ENCODE measurements at places on chromosomes 16 and 17.

GRCh38 chr17:81870981-81871386 lies at the start of gene ARHGDIA:
TSS of gene ARHGDIA (minus strand) at chr17:81871337. CDS start at chr17:81869930, 1,407 bp downstream.
- no peak for DNase-seq

DNA sequence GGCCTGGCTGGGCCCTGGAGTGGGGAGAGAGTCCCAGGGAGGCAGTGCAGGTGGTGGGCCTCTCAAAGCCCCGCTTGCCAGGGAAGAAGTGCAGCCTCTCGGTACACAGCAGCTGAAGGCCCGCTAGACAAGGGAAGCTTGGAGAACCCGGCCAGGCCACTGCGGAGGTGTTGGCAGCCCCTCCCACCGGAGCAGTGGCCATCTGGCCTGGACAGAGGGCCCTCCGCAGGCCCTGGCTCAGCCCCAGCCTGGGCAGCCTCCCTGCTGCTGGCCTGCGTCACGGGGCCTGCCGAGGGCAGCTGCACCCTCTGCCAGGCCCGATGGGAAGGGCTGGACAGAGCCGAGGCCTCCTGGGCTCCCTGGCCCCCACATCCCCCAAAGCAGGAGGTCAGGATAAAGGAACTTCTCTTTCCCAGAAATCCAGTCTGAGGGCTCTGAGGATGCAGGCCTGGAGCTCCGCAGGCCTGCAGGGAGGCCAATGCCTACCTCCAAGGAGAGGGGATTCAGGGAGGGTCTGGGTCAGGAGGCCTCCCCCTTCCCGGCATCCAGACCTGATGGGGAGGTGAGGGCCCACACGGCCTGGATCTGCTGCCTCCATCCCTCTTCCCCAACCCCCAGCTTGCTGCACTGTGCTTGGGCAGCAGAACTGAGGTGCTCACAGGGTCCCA lies 4.3 kb downstream of the SPPL2C start:
- no peak for DNase-seq

DNA sequence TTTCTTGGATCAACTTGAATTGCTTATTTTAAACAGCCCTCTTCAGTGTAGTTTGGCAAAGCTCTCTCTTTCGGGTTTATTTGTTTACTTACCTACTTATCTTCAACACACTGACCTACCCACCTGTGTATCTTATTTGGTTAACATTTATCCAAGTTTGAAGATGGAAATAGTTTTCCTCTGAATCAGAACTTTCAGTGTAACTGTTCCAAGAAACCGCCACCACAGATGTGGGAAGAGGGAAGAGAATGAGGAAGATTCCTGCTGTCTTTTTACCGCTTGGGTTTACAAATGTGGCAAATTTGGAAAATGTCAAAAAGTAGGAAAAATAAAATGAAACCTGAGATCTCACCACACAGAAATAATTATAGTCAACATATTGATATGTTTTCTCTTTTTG lies 115.8 kb downstream of the MSI2 start:
- DNase-seq: no peak

GRCh38 chr17:49738456-49739163 lies 25.3 kb downstream of the FAM117A start:
- no peak for DNase-seq

DNA sequence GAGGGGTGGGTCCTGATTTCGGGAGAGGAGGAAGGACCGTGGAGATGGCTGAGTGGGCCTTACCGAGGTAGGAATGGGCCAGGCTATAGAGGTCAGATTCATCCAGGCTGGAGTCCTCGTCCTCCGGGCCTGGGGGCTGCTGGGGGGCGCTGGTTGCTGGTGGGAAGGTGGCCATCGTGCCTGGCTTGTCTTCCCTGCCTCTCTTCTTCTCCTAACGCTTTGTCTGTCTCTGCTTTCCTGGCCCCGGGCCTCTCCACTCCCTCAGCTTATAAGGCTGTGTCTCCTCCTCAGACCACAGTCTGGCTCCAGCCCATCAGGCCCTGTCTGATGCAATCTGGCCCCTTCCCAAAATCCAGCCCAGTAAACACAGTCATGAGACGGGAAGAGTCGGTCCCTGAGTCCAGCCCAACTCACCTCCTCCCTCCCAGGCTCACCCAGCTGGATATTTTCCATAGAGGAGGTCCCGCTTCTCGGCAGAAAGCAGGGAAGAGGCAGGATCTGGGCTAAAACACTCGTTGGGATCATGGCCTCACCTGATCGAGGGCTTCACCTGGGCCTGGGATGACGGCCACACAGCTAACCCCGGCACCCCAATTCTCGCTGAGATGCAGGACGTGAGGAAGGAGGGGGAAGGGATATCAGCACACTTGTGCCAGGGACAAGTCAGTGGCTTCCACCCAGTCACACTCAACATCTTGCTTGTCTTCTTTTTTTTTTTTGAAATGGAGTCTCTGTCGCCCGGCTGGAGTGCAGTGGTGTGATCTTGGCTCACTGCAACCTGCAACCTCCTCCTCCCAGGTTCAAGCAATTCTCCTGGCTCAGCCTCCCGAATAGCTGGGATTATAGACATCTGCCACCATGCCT lies at the start of gene NUPR1:
NUPR1 (minus strand) TSS at position 242 of the 864 bp plus-strand sequence; CDS start at position 175, 67 bp downstream.
- peak; percentile 58 for DNase-seq

- no peak for DNase-seq
Observed at GRCh38 chr17:60345233-60345632, 46.7 kb downstream of the USP32 start.

- no peak for DNase-seq
Observed at GRCh38 chr17:32970281-32970680, 21.4 kb upstream of the SPACA3 start.

GRCh38 chr16:1070084-1070863 lies 2.3 kb upstream of the SSTR5 start:
- DNase-seq: no peak

- DNase-seq: no peak
Observed at GRCh38 chr16:65525707-65526106, 403.8 kb upstream of the CDH11 start.

GRCh38 chr16:21038197-21038596 lies 112.4 kb downstream of the DNAH3 start:
- DNase-seq: no peak

DNA sequence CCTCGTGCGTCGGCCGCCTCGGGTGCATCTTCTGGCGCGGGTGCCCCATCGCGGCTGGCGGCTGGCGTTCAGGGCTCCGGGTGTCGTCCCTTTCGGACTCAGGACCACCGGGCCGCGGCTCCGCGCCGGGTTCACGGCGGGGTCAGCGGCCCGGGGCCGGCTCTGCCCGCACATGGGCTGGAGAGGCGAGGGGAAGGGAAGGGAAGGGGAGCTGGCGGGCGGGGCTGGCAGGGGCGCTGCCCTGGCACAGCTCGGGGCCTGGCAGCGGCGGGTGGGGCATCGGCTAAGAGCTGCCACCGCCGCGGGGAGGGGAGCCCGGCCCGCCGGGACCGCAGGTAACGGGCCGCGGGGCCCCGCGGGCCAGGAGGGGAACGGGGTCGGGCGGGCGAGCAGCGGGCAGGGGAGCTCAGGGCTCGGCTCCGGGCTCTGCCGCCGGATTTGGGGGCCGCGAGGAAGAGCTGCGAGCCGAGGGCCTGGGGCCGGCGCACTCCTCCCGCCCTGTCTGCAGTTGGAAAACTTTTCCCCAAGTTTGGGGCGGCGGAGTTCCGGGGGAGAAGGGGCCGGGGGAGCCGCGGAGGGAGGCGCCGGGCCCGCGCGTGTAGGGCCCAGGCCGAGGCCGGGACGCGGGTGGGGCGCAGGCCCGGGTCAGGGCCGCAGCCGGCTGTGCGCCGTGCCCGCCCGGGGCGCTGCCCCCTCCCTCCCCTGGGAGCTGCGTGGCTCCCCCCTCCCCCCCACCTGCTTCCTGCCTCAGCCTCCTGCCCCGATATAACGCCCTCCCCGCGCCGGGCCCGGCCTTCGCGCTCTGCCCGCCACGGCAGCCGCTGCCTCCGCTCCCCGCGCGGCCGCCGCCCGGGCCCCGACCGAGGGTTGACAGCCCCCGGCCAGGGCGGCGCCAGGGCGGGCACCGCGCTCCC lies 646 bp downstream of the HIC1 start:
- DNase-seq: no peak

DNA sequence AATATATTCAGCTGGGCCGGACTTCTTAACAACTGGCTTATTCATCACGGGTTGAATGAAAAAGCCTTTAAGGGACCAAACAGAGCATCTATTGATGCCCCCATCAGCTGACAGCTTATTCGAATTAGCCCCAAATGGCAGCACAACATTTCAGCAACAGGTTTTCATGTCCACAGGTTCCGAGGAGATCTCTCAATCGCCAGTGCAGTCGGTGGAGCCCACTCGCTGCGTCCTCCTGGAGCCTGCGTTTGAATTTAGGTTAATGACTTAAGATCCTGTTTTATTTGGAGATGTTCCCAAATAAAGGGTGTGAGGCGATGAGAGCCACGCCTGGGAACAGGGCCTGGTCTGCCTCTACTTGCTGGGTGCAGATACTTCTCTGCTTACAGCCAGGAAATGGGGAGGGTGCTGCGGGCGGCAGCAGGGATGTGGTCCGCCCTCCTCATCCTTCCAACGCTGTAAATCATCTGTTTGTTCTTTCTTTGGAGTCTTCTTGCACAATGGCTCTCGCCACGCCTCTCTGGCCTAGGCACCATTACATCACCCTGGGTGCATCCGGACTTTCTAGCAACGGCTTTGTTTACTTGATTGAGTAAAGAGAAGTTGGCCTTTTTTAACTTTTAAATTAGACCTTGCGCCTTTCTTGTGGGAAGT lies 22.6 kb downstream of the NDE1 start:
- DNase-seq: peak; percentile 98

DNA sequence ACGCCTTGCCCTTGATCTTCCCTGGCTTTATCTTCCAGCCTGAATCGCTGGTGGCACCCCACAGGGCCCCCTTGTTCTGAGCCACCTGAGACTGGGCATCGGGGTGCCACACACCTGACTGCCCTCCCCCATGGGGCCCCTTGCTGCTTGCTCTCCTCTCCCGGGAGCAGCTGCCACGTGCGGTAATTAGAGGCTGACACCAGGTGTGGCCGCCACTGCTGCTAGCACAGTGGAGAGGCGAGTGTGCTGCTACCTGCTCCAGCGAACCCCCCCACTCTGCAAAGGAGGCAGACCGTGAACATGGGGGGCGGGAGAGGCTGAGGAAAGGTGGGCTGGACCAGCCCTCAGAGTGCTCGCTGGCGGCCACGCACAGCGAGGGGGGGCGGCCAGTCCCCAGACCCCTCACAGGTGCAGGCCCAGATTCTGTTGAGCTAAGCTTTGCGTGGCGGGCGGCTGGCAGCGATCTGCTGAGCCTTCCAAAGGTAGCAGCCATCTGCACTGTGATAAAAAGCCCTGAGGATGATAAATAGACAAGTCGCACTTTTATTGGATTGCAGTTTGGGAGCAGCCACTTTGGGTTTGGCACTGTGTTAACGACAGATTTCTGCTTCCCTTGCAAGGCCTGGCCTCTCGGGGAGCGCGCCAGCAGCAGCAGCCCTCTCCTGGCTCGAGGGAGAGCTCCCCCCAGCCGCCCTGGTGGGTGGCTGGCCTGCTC lies 167.9 kb upstream of the GSE1 start:
- no peak for DNase-seq

GRCh38 chr17:31580706-31581490 lies 189.4 kb downstream of the RAB11FIP4 start:
- peak; percentile 82 for DNase-seq

- DNase-seq: no peak
Observed at GRCh38 chr16:58768145-58768544, 34.0 kb upstream of the GOT2 start.

- peak; percentile 44 for DNase-seq
Observed at GRCh38 chr17:74454197-74455024, 12.0 kb upstream of the CD300A start.

GRCh38 chr16:5790512-5790911 lies 692.9 kb upstream of the EEF2KMT start:
- DNase-seq: no peak

DNA sequence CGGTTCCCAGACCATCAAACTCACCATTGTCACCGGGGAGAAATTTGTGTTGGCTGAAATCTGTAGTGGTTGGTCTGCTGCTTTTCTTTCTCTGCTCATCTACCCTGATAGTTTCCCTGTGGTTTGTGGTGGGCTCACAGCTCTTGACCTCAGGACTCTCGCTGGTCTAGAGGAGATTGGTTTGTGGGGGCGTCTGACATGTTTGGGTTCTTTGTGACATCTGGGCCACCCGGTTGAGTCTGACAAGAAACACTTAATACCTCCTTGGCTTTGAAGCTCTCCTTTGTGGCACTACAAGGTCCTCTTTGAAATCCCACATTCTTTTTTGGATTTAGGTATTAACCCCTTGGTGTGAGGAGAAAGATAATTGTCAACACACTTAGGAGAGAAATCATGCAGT lies 662.0 kb downstream of the WWOX start:
- no peak for DNase-seq

GRCh38 chr16:83899272-83899897 lies 470 bp downstream of the MLYCD start:
- peak; percentile 46 for DNase-seq

DNA sequence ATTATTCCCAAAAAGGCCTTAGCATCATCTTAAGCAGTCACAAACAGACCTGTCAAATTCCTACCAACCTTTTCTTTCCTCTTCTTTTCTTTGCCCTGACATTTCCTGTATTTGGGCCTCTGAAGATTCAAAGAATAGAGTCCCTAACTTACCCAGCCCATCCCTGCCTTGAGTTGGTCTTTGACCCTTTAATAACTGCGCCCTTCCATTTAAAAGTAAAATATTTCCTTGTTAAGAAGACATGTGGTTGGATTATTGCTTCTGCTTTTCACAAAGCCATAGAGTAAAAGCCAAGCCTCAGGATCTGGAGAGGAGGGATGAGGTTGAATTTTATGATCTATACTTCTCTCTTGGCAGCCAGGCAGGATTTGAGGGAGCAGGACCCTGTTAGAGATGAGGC lies 13.2 kb upstream of the CCL23 start:
- DNase-seq: no peak

GRCh38 chr17:66724581-66725341 lies 110.2 kb upstream of the CACNG5 start:
- DNase-seq: peak; percentile 24

Measured in foreskin melanocyte (primary cell).